ENCODE measurements at places on chromosomes 2 and 18.
A peak's percentile ranks its signal among the peaks of the same experiment; 100 is the strongest.

- DNase-seq = no peak
Measured at GRCh38 chr2:207153266-207153975, 12.3 kb downstream of the KLF7 start.

DNA sequence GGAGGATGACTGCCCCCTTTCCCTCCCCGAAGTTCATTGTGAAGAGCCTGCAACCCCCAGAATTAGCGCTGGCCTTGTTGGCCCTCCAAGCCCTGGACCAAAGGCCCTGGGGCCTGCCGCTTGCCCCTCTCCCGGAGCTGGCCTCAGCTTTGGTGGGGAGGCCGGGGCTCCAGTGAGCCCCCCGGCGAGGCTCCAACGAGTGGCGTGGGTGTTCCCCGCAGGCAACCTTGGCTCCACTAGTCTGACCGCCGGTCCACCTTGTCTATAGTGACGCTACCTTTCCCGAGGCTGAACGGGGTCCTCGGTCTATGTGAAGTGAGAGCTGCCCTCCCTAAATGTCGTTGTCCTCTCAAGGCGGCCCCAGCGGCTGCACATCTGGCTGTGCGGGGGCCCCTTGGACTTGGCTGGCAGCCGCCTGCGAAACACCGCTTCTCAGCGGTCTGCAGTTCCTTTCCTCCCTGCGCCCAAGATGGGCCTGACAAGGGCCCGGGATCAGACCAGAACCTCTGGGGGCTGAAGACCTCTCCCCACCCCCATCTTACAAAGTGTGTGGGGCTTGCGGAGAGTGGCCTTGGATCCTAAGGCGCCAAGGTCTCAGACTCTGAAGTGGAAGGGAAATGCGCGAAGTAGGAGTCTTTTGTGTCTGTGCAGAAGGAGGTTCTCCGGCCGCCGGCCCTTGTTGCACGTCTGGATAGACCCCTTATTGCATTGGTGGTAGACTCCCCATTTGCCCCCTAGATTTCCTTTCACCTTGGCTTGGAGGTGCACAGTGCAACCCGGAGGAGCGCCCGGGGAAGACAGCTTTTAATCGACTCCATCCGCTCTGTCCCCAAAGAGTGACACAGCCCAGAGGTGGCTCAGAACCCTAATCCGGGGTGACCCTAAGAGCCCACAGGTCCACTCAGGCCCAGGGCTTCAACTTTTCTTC, 3.9 kb upstream of the HOXD10 start:
- DNase-seq = no peak

DNA sequence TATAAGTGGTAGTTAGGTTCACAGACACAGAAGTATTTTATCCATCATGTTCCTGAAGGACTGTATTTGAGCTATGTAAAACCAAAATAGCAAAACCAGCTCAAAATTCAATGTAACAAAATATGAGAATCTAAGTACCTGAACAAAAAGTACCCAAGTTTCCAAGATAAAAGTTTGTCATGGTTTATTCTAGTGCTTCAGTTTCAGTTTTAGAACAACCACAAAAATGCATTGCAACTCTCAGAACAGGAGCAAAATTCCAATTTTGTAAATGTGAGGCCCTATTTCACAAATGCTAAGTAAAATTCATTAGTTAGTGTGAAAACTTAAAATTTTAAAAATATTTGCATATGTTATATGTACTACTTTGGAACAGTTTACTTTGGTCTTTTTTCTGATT, 5.0 kb upstream of the ALPK2 start:
- no peak for DNase-seq

DNA sequence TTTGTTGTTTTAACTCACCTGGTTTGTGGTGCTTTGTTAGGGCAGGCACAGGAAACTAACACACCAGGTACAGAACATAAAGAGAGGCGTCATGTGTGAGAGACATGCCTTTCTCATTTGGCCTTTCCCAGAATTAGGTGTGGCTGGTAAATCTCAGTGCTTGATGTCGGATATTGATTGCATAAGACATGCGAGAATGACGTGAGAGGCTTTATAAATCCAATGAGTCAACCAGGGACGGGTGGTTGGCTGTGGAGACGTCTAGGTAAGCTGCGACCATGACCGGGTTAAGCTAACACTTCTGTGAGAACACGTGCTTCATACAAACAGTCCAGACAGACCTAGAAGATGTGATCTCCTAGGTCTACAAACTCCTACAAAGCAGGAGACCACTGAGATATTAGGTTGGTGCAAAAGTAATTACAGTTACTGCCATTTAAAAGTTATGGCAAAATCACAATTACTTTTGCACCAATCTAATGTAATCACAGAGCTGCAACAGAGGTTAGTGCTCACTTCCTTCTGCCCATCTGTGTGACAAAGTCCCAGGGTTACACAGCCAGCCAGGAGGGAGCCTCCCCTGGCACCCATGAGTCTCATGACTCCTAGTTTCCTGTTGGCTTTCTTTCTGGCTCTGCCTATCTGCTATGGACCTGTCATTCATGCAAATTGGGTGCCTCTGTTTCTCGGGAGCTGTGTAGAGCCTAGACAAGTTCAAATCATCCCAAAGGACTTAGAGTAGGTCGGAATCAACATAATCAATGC, 98.9 kb upstream of the ATP8B1 start:
- peak; percentile 66 for DNase-seq

DNA sequence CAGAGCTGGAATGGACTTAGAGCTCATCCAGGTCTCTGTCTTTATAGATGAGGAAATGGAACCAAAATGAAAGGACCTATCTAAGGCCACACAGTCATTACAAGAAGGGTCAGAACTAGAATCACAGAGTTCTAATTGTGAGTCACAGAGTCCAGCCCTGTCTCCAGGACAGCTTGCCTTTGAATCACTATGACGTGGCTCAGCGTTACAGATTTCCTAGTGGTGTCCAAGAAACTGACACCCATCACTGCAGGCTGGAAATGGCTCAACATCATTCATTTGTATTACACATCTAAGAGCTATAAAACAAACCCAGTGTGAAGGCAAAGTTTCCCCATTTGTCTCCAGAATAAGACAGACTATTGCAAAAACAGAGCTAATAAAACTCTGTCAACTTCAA, 164.3 kb upstream of the SIX2 start:
- no peak for DNase-seq

- no peak for DNase-seq
Measured at GRCh38 chr2:8416849-8417832, 264.7 kb upstream of the ID2 start.

Measured in hepatocyte (in vitro differentiated cells).